Fibroblast of the conjunctiva (primary cell): ENCODE measurements at places on chromosomes 11 and 22.

DNA sequence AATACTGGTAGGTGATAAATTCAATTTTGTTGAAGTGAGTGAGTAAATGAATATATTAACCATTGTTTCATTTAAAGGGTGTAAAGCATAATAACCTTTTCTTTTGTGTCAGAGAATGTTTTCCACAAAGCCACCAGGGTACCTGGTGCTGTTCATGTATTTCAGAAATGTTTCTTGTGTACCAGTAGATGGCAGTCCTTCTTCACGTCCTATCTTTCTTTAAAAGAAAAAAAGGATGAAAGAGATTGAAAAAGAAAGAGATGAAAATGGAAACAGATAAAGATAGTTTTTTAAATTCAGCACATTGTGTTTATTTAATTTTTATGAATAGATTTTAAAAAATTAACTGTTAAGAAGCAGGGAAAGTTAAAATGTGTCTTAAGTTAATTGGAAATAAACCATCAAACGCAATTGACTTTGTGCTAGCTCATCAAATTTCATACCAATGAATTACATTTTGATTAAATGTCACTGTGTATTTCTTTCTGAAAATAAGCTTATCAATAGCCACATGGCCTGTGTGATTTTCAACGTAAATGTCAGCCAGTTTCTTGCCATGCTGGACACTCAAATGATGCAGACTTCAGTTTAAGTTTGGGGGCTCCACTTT lies 65.5 kb upstream of the CHORDC1 start:
- DNase-seq, result no peak

GRCh38 chr11:88357323-88358039 lies 19.9 kb upstream of the CTSC start:
- no peak for DNase-seq

DNA sequence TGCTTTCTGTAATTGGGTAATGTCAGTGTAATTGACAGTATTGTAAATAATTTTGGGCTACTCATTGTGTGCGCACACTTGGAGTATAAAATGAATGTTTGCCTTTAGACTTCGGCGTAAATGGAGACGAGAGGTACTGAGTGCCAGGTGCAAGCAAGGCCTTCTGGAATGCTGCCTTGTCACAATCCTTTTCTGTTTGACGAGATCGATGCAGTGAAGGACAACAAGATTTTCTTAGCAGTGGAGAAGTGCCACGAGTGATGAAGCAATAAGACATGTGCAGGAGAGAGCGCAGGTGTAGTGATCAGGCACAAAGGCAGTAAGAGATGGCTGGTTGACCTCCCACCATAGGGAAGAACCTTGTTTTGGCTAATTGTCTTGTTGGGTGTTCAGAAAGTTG lies 67.5 kb downstream of the DDX10 start:
- no peak for DNase-seq

DNA sequence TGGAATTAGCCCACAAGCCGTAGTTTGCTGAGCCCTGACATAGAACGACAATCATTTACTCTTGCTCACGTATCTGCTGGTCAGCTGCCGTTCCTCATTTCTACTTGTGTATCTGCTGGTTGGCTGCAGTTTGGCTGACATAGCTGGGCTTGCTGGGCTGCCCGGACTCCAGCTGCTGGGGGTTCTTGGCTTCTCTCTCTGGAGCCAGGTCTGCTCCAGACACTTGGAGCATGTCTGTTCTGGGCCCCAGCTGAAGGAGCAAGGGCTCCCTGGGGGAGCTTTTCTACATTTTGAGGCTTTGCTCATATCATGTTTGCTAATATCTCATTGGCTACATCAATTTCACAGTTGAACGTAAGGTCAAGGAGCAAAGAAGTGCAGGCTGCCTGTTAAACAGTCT lies 47.3 kb downstream of the PRDM11 start:
- no peak for DNase-seq

GRCh38 chr11:10886652-10887250 lies 28.9 kb upstream of the ZBED5 start:
- no peak for DNase-seq

- no peak for DNase-seq
Measured at GRCh38 chr11:92702805-92703448, 266.5 kb upstream of the MTNR1B start.

DNA sequence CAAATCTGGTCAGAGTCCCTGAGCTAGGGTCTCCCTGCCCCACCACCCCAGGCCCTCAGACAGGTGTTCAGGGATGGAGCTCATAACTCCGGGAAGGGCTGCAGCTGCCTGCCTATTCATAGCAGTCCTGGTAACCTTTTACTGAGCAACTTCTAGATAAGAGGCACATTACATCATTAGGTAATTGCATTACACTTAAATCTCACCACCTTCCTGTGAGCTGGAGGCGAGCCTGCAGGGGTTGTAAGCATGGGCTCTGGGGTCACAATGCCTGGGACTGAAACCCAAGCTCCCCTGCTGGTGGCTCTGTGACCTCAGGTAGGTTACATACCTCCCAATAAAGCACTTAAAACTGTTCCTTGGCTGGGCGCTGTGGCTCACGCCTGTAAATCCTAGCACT lies 22.5 kb downstream of the TP53I11 start:
- no peak for DNase-seq

GRCh38 chr11:72776117-72776843 lies 17.6 kb downstream of the STARD10 start:
- no peak for DNase-seq

DNA sequence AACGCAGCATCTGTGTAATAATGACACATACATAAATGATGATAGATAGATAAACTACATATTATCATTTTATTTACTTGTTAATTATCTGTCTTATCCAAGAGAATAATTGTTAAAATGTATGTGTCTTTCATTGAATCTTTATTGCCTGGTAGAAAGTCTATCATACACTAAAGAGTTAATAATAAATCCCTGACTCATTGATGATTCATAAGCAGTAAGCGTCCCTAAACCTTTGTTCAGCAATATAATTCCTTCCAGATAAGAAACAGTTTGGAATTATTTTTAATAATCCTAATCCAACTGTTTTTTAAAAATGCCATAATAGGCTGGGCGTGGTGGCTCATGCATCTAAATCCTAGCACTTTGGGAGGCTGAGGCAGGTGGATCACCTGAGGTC lies 655.6 kb upstream of the CNTN5 start:
- no peak for DNase-seq

DNA sequence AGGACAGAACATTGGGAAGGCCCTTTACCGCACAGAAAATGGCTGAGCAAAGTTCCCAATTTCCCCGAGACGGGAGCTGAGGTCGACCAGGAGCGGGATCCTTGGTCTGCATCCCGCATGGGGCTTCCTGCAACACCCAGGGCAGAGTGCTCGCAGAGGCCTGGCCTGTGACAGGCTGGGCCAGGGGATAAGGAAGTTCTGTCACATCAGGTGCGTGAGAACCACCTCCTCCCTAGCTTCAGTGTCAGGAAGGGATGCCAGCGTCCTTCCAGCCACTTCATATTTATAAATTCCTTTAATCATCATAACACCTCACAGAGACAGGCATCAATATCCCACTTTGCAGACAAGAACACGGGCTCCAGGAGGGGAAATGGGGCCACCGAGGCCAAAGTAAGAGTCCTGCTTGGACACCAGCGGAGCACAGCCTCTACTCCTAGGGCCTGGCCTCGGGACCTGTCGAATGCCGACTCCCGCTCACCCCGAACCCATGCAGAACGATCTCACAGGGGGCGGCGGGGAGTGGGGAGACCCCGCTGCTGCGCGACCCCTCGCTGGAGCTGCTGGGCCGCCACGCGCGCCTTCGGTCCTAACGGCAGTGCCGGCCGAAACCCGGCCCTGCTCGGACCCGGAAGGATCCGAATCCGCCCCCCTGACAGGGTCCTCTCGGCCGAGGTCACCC lies 532 bp downstream of the BET1L start:
- DNase-seq, result no peak
